Suppressor macrophage treated with lipopolysaccharide for 4 hours (primary cell): ENCODE measurements at places on chromosomes 2 and 18.

DNA sequence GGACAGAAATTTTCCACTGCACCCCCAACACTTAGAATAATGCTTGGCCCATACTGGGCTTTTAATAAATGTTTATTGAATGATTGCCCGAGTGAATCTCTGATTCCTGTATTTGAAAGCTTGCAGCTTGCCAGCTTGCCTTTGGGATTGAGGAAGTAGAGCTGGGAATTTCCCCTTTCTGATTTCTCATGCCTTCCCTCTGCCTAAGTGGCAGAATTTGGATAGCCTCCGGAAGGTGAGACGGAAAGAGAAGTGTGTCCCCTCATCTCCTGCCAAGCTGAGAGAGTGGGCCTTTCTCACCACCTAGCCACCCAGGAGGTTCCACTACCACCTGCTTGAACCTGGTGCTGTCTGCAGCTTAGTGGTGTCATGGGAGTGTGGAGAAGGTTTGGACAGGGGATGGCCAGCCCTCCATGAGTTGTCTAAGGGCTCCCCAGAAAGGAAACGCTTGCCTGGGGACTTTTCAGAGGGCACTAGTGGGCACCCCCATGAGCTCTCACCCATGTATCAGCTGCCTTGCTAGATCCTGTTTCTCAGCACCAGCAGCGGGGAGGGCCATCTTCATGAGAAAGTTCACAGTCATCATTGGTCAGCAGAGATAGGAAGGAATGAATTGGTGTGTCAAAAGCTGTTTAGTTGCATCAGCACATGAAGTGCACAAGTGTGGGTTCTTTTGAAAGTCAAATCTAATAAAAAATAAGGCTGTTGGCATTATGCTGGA lies 8.6 kb upstream of the NCOA1 start:
- peak; percentile 89 for DNase-seq

GRCh38 chr2:222268311-222268990 lies 30.3 kb downstream of the PAX3 start:
- no peak for DNase-seq

GRCh38 chr2:236582968-236583367 lies 13.3 kb downstream of the ACKR3 start:
- no peak for DNase-seq

GRCh38 chr2:7014174-7014640 lies 97.0 kb downstream of the RNF144A start:
- DNase-seq, result peak; percentile 30

GRCh38 chr2:135636982-135637381 lies 104.7 kb upstream of the UBXN4 start:
- no peak for DNase-seq

- DNase-seq, result no peak
These were observed 145.3 kb downstream of the SP3 start for GRCh38 chr2:173819852-173820251.

GRCh38 chr2:217479566-217479965 lies 523.2 kb downstream of the TNS1 start:
- DNase-seq, result no peak

GRCh38 chr2:191255756-191256312 lies 10.6 kb downstream of the MYO1B start:
- DNase-seq, result no peak

- no peak for DNase-seq
These were observed 111.7 kb upstream of the KLHL14 start for GRCh38 chr18:32884543-32884942.

DNA sequence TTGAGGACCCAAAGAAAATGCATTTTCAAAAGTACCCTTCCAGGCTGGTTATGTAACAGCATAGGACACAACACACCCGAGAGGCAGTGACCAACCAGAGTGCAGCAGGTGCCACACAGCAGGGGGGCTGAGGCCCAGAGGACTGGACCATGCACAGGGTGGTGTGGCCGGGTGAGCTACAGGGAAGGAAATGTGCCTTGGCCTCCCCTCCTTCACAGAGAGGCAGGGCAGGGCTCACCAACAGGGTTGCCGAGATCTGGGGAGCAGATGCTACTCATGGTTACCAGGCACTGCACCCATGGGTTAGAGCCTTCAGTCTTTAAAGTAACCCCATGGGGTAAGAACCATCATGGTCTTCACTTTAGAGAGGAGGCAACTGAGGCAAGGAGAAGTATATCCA lies 158.4 kb downstream of the MSH2 start:
- DNase-seq, result no peak

DNA sequence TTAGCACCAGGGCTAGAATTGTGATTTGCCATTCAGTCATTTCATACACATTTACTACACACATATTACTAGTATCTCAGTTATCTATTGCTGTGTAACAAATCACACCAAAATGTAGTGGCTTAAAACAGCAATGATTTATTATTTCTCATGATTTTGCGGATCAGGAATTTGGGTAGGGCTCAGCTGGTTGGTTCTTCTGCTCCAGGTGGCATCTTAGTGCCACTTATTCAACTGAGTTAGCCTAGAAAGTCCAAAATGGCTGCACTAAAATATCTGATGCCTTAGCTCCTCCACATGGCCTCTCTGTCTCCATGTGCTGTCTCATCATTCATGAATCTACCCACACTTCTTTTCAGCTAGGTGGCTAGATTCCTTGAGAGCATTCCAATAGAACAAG lies 107.1 kb downstream of the ZFP36L2 start:
- DNase-seq, result no peak

DNA sequence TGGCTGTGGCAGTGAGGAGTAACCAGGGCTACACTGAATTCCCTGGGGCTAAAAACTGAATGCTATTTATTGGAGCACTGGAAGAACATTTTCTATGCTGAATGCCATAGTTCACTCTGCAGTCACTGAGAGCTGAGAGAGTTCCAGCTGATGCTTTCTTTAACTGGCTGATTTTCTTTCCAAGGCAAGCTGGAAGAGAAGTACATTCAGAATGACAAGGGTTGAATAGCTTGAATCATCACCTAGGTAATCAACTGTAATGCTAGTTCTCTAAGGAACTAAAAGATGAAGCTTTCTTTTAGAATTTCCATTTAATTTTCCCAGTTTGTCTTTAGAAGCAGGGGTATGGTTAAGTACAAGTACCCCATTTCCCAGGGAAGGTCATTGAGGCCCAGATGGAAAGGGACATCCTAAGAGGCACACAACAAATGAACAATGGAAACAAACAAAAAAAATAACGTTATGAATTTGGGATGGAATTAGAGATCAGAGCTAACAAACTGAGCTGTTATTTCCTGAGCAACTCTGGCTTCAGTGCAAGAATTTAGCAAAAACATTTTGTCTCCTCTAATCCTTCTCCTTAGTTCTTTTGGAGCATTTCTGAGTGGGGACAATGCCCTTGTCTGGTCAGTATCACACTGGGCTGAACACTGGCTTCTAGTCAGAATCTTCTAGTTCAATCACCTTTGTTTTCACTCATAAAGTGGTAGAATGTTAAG lies 132.8 kb upstream of the REG3A start:
- DNase-seq, result no peak

GRCh38 chr18:58870130-58870529 lies 5.5 kb downstream of the ZNF532 start:
- DNase-seq, result no peak

DNA sequence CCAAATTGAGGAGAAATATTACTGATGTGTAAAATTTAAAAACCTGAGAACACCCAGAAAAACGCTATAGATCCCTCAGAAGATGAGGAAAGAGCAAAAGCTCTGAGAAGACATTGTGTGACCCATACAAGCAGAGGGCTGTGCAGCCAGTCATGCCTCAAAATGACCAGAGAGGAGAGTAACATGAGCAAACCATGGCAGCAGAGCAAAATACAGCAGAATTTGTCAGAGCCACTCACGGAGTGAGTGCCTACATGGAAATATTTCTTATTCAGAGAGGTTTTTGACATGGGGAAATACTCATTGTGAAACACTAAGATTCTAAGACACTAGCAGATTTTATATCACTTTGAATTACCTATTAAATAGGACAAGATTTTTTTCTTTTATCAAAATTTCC lies 96.8 kb upstream of the DNAJC10 start:
- no peak for DNase-seq

DNA sequence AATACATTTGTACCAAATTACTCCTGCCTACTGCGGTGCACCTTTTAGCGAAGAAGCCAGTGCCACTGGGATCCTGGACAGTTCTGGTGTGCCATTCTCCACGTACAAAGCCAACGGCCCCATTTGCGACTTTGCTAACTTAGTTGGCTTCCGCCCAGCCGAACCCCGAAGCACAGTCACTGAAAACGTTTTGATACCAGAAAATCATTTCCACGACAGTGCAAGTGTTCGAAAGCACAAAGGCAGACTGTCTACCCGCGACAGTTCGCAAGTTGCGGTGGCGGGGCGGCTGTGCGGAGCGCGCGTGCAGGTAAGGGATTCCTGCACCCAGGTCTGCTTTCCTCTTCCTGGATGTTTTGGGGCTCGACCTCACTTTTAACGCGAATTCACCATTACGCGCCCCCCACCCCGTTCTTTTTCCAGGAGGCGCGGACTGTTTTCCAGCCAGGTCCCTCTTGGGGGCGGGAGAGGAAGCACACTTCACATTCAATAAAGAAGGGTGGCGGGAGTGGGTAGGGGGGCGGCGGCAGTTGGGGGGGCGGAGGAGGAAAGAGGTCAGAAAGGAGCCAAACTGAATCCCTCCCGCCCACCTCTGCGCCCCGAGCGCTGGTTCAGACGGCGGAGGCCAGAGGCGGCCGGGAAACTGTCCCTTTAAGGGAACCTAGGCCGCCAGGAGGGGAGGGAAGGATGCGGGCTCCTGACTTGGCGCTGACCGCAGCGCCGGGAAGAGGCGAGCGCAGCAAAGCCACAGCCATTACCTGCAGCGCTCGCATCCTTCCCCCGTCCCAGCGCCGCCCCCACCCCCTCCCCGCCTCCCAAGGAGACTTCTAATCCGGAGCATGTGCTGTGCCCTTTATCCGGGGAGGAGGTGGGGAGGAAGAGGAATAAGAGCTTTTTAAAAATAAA lies 107.4 kb upstream of the KCTD1 start:
- DNase-seq, result no peak

DNA sequence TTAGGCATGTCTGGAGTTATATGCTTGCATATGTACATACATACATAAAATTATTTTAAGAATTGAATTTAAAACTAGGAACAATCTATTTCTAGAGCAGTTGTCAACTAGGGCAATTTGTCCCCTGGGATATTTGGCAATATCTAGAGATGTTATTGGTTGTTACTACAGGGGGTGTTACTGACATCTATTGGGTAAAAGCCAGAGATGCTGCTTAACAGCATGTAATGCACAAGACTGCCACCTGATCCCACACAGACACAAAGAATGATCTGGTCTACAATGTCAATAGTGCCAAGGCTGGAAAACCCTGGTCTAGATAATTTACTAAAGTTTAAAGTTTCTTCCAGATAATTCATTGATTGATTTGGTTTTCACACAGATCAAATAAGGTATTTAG lies 185.3 kb downstream of the NYAP2 start:
- no peak for DNase-seq

DNA sequence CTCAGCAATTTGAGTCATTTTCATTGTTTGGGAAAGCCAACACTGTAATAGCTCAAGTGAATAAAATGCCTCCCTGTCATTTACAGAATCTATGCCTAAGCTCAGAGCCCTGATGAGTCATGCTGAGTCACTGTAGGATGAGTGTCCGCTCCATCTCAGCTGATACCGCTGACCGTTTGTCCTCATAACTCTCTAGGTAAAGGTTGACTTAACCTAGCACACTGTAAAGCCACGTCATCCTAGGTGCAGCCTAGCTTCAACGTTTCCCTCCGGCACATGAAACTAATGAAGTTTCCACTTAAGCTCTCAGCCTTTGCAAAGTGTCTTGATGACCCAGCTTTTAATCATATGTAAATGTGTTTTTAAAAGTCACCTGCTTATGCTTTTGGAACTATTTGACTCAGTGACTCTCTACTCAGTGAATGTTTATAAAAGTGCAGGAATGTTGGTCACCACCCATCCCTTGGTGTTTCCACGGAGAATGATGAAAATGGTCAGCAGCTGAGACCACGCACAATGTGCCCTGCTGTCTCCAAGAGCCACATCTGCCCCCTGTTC lies 154.0 kb downstream of the PMAIP1 start:
- DNase-seq, result peak; percentile 22

DNA sequence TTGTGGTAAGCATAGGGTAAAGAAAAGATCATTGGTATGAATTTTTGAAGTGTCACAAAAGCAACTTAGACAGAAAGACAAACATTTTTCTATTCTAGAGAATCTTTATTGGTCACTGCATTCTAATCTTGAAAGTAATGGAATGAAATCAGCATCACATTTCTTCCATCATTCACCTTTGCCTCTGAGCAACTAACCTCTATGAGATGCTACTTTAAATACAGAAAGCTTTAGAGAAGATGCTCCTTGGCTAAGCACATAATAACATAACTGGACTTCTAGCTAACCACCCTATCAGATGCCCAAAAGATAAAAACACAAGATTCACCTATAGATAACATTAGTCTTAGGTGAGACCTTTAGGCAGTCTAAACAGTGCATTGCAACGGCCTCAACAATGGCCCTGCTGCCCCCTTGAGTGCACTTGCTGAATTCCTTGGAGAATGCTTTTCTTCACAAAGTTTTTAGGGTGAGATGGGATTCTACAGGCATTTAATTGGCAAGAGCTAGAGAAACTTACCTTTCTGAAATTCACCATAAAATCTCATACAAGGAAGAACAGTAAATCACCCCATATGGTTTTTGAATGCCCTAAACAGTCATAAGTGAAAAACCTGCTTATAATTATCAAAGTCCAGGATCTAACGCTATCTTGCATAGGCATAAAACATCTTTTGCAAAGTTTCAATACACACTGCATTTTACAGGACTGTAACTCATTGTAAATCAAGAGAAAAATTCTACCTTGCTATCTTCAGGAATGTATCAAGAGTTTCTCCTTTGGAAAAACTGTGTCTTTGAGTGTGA lies 791.3 kb upstream of the CHAC2 start:
- DNase-seq, result no peak

- DNase-seq, result peak; percentile 37
These were observed 85.8 kb downstream of the SETBP1 start for GRCh38 chr18:44766450-44766849.

- DNase-seq, result no peak
These were observed 783 bp upstream of the TXNL4A start for GRCh38 chr18:79989195-79989497.

GRCh38 chr2:10398496-10398895 lies 49.6 kb downstream of the ODC1 start:
- DNase-seq, result peak; percentile 87

DNA sequence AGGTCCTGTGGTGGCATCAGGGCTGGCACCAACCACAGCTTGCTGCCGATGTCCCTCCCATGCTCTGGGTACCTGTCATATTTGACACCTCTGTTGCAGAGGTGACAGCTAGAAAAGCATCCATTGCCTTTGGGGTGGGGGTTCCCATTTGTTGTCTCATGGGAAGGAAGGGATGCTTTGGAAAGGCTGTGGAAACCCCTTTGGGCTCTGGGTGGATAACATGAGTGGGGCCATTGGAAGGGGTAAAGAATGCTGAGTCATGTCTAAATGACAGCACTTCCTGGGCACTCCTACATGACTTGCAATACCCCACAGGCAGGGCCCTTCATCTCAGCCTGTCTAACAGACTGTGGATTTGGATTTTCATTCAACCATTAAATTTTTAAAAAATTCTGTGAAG lies 27.8 kb downstream of the CTIF start:
- no peak for DNase-seq
